ENCODE measurements at places on chromosomes 11 and 22. TPM values are rescaled to one million over a fixed set of nuclear protein-coding genes. Genes with fewer than 3 reads are reported as not detected.

TEX54 gene
- 0.48 TPM for total RNA-seq

KIAA1671 gene
- total RNA-seq = 27.0 TPM

PAAF1 gene
- 17.2 TPM for total RNA-seq

NAALAD2 gene
- total RNA-seq = not detected

LRRN4CL gene
- 0.40 TPM for total RNA-seq

MPZL2 gene
- 6.0 TPM for total RNA-seq

ASRGL1 gene
- total RNA-seq = 0.84 TPM

RHOD gene
- total RNA-seq = 0.35 TPM

OR51E2 gene
- not detected for total RNA-seq

SCGB1A1 gene
- total RNA-seq = not detected

CARD18 gene
- total RNA-seq = not detected

POLR2L gene
- 96.0 TPM for total RNA-seq

NLRP6 gene
- 6.5 TPM for total RNA-seq

POU2AF2 gene
- total RNA-seq = not detected

ALKBH3 gene
- total RNA-seq = 34.6 TPM

OR52E1 gene
- not detected for total RNA-seq

GSTT2B gene
- total RNA-seq = not detected

ADORA2A gene
- 25.3 TPM for total RNA-seq

MS4A6E gene
- not detected for total RNA-seq

APOA5 gene
- not detected for total RNA-seq

ASCL2 gene
- 0.40 TPM for total RNA-seq

IL17REL gene
- not detected for total RNA-seq

MRGPRF gene
- total RNA-seq = not detected

APOA1 gene
- 0.23 TPM for total RNA-seq

SCGB1C1 gene
- not detected for total RNA-seq

TRIM44 gene
- total RNA-seq = 42.6 TPM

TRIM34 gene
- total RNA-seq = 13.9 TPM

HBB gene
- not detected for total RNA-seq

ZFTA gene
- total RNA-seq = 1.1 TPM

OR5P2 gene
- not detected for total RNA-seq

KCNK7 gene
- 3.3 TPM for total RNA-seq

OVCH2 gene
- not detected for total RNA-seq

ZFP91 gene
- 48.8 TPM for total RNA-seq

SLC25A45 gene
- total RNA-seq = 40.9 TPM

OR2D2 gene
- total RNA-seq = not detected

OR9I1 gene
- total RNA-seq = not detected

KRTAP5-11 gene
- not detected for total RNA-seq

DDTL gene
- 3.3 TPM for total RNA-seq

CFAP300 gene
- not detected for total RNA-seq

CEND1 gene
- total RNA-seq = 0.20 TPM

TUBA8 gene
- 1.4 TPM for total RNA-seq

KCNQ1OT1 gene
- total RNA-seq = 0.22 TPM

OR4A16 gene
- total RNA-seq = not detected

YAP1 gene
- total RNA-seq = not detected

SCO2 gene
- 10.5 TPM for total RNA-seq

CCDC89 gene
- total RNA-seq = 0.60 TPM

RASL10A gene
- 0.92 TPM for total RNA-seq

MYBPC3 gene
- not detected for total RNA-seq

KDM4E gene
- not detected for total RNA-seq

GLYAT gene
- total RNA-seq = not detected

OR51E1 gene
- total RNA-seq = not detected

C11orf87 gene
- not detected for total RNA-seq

INPP5J gene
- total RNA-seq = not detected

PKP3 gene
- total RNA-seq = not detected

DERL3 gene
- 9.0 TPM for total RNA-seq

TMPRSS4 gene
- not detected for total RNA-seq

IGSF9B gene
- 130 TPM for total RNA-seq

SCARF2 gene
- total RNA-seq = 1.2 TPM

Measured in activated CD4-positive, alpha-beta T cell treated with anti-CD3 and anti-CD28 coated beads, Interleukin-2, amount 10 ng/mL, durations not matched to agents 7 days and 5 days (primary cell).